Epithelial cell of prostate (primary cell): ENCODE measurements at places on chromosomes 12 and 14.

DNA sequence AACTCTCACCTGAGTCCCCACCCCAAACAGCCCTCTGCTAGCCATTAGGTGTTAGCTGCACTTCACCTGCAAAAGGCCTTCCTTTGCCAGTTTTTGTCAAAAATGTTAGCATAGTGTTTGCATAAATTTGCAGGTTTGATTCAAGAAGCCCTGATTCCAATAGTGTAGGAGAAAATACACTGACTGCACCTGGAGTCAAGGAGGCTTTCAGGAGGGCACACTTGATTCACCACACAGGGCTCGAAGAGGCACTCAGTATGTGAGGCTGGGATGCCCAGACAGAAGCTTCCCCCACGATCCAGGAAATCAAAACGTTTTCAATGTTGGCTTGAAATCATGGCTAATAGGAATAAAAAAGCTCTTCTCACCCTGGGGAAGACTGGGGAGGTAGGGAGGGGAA lies 40.5 kb upstream of the DDX11 start:
- no peak for DNase-seq

- DNase-seq, result no peak
Measured at GRCh38 chr14:75609116-75609515, 30.7 kb downstream of the FLVCR2 start.

GRCh38 chr14:56119201-56119981 lies 1.2 kb downstream of the PELI2 start:
- DNase-seq, result no peak

GRCh38 chr12:15446807-15447206 lies 124.5 kb downstream of the PTPRO start:
- peak; percentile 98 for DNase-seq

DNA sequence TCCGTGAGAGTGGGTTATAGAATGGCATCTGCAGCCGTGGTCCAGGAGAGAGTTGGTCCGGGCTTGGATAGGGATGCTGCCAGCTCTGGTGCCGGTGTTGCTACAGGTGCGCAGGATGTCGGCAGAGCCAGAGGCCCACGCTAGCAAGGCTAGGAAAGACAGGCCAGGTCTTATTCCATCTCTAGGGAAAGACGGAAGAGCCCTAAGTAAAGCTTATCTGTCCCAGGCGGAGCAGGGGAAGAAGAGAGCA lies 485 bp upstream of the PSME1 start:
- DNase-seq, result no peak

DNA sequence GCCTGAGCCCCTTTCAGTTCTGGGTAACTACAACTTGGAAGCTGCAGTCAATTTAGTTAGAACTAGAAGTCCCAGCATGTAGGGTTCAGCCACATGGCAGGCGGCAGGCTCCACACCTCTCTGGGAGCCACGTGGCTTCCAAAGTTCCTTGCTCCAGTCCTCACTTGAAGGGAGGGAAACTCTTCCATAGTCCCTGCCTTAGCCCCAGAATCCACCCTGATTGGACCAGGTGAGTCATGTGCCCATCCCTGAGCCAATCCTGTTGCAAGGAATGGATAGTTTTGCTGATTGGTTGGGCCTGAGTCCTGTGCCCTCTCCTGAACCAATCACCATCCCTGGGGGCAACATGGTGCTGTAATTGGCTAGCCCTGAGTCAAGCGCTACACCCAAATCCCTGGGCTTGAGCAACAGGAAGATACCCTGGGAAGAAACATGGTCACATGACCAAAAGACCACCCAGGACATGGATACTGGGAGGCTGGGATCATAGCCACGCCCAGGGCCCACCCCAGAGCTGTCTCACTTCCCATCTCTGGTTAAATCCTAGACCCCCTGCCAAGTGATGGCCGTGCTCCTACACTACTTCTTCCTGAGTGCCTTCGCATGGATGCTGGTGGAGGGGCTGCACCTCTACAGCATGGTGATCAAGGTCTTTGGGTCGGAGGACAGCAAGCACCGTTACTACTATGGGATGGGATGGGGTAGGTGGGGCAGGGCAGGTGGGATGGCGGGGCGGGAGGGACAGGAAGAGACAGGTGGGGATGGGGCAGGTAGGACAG lies 154.7 kb downstream of the ADGRD1 start:
- no peak for DNase-seq

GRCh38 chr12:131589221-131589897 lies 121.5 kb upstream of the SFSWAP start:
- DNase-seq, result no peak

GRCh38 chr12:24839268-24839791 lies 109.6 kb downstream of the BCAT1 start:
- DNase-seq, result no peak

DNA sequence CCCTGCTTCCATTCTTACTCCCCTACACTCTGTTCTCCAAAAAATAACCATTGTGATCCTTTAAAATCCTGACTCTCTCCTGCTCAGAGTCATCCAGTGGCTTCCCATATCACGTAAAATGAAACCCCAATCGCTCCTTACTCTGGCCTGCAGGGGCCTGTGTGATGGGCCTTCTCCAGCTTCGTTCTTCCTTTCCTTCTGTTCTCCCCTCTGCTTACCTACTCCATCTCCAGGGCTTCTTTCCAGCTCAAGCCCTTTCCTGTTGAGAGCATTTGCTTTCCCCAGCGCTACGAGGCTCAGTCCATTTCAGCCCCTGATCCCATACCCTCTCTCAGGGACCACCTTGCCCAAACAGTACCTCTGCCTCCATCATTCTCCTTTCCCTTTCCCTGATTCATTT lies 144.4 kb upstream of the ARHGAP5 start:
- DNase-seq, result no peak
